Upper lobe of right lung (tissue), 1 donor: ENCODE measurements at places on chromosomes 1 and 21.

DNA sequence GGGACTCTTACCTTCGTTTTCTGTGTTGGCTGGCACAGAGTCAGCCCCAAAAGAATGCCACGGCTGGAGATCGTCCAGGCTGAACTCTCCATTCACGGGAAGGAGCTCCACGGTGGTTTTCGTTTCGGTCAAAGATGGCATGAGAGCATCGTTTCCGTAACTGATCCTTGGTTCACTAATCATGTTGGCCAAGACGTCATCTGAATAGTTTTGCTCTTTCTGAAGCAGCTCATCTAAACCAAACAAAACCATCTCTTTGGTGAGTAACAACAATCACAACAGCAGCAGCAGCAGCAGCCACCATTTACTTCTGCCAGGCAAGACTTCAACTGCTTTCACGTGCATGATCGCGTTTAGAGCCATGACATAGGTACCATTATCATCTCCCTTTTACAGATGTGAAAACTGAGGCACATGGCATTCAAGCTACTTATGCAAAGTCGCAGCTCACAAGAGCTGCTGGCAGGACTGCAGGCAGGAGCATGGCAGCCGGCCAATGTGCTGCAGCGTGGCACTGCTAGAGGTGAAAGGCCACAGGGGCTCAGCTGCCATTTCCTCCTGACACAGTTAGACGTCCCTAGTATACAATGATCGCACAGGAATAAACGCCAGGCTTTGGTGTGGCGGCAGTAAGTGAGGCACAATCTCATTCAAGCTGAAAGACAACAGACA, 177.1 kb downstream of the GABPA start:
- DNase-seq = no peak

- no peak for DNase-seq
Observed at GRCh38 chr1:60298290-60298689, 224.7 kb upstream of the C1orf87 start.

DNA sequence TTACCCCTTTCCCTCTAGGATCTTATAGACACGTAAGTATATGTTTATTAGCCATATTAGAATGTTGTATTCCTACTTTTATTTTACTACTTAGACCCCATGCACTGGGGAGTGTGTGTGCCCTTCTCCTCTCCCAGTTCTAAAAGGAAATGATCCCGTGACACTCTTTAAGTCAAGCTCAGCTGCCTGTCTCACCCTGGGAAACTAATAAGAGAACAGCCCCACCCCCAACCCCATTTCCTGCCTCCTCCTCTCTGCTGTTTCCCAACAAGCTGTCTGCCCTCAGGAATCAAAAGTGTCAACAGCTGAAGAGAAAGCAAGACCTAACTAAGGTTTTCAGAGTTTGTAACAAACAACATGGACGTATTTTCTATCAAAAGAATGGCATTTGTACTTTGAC, 92.6 kb upstream of the VAV3 start:
- DNase-seq = no peak

DNA sequence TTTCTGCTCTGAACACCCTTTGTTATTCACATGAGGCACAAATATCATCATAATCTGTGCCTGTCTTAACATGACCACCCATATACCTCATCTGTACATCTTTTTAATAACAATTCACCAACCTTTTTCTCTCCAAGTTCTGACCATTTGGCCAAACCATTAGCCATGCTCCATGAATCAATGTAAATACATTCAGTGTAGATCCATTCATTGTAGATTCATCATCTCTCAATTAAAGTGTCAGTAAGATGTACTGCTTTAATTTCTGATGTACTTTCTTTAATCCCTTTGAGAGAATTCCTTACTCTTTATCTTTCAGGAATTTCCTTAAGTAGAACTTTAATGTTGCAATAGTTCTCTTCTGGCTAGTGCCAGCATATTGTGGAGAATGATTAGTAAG, 126.2 kb upstream of the LRRC7 start:
- DNase-seq = no peak

DNA sequence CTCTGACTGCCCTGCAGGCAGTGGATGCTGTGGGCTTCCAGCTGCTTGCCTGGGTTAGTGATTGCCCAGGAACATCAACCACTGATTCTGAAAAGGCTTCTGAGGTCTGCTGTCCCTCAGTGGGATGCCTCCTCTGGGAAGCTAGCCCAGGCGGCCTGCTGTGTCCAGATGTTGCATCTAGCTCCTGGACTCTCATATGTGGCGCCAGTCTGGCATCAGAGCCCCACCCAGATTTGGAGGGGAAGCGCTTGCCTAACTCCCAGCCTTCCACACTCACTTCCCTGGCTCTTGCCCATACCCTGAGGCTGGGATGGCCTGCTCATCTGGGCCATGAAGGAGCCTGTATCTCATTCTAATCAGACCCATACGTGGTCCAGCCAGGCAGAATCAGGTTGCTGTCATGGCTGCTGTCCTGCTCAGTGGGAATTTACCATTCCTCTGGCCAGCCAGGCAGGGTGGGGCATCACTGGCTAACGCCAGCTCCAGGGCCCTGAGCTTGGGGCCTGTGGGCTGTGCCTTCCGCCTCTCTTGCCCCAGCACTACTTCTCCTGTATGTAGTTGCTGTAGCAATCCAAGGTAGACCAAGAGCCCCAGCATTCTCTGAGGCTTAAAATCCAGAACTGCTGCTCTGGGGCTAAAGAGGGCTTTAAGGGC, 4.1 kb downstream of the CSF1 start:
- no peak for DNase-seq

- peak; percentile 30 for DNase-seq
Observed at GRCh38 chr1:71521655-71522264, 440.9 kb upstream of the ZRANB2 start.

DNA sequence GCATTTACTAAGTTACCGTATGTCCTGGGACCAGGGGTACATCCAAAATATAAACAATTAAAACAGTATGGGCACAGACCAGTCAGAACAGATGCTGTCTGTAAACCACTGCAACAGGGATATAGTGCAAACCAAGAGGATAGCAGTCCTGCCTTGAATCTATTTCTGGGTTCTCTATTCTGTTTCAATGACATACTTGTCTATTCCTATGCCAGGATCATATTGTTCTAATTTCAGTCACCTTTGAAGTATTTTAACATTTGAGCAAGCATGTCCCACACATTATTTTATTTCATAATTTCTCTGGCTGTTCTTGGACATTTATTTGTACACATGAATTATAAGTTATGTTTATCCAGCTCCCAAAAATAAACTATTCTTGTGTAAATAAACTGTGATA, 28.2 kb upstream of the SYDE2 start:
- DNase-seq = no peak

GRCh38 chr21:15908187-15908586, 178.4 kb downstream of the USP25 start:
- no peak for DNase-seq

DNA sequence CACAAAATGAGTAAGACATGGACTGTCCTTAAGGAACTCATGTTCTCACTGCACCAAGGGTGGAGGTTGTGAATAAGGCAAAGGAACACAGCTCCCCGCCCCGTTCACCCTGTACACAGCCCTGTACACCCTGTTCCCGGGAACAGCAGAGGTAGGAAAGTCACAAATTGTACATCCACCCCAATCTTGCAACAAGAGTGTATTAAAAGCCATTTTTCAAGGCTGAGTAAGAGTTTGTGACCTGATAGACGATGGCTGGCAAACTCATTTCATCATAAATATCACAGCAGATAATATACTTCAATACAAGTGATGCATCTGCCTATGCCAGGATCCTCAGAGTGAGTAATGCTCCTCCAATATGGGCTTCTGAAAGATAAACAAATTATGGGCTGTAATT, 52.5 kb upstream of the CAMK1G start:
- DNase-seq = no peak

- DNase-seq = no peak
Observed at GRCh38 chr21:44757731-44758130, 43.9 kb downstream of the UBE2G2 start.

GRCh38 chr1:97174039-97174704, 452.6 kb downstream of the PTBP2 start:
- no peak for DNase-seq

- DNase-seq = no peak
Observed at GRCh38 chr21:38494703-38495102, 3.6 kb downstream of the ERG start.

DNA sequence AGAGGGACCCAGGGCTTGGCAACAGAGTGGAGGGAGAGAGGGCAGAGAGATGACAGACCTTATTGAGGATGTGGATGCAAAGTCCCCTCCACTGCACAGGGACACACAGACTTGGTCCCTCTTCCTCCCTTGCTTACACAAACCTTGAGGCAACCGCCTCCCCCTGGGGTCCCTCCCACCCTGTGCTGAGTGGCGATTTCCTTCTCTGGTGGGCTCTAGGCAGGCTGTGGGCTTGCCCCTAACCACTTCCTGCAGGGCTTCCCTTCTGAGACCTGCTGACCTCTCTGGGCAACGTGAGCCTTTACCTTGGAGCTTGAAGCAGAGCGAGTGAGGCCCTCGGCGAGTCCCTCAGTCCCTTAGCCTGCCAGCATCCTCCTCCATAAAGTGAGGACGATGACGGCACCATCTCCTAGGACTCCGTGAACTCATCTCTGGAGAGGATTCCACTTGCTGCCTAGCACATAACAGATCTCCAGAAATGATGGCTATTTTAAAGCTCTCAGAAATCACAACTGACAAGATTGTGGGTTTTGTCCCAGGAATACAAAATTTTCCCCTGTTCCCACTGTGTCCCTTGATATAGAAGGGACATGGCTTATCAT, 25.0 kb downstream of the KIAA1614 start:
- no peak for DNase-seq

GRCh38 chr1:113928187-113928930, 765 bp upstream of the HIPK1 start:
- no peak for DNase-seq

DNA sequence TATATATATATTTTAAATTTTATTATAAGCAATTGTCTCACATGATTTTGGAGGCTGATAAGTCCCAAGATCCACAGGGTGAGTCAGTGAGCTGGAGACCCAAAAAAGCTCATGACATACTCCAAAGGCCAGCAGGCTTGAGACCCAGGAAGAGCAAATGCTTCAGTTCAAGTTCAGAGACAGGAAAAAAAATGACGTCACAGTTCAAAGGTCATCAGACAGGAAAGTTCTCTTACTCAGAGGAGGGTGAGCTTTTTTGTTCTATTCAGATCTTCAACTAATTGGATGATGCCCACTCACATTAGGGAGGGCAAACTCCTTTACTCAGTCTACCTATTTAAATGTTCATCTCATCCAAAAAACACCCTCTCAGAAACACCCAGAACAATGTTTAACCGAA, 18.2 kb downstream of the RXRG start:
- DNase-seq = no peak

DNA sequence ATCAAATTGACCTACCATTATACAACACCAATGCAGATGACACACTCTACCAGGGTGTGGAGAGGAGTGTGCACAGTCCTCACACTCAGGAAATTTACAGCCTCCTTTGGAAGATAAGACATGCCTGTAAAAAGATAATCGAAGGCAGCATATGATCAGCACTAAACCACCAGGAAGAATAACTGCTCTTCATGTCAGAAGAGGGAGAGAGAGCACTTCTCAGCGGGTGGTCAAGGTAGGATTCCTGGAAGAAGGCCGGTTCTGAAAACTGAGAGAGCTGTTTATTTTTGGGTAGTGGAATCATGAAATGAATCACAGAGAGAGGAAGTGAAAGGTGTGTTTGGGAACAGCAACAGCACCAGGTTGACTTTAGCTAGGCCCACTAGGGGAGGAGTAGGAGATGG, 14.0 kb upstream of the ZNF697 start:
- DNase-seq = no peak

- DNase-seq = no peak
Observed at GRCh38 chr1:232283864-232284263, 346.1 kb downstream of the SIPA1L2 start.

GRCh38 chr1:203281851-203282661, 23.3 kb upstream of the BTG2 start:
- DNase-seq = no peak

DNA sequence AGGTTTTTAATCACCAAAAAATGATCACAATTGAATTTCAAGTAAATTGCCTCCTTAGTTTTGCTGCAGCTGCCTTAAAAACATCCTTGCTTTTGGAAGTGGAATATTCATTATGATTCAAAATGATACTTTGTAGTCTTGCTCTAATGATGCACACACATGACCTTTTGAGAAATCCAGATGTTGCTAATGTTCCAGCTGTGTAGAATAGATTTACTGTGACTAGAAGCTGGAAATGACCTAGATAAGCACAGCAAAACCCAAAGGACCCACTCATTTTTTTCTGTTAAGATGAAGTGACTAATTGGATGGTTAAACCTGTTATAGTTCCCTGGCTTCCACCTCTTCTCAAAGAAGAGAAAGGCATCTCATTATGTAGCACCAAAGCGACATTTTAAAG, 64.6 kb upstream of the RALGPS2 start:
- no peak for DNase-seq

DNA sequence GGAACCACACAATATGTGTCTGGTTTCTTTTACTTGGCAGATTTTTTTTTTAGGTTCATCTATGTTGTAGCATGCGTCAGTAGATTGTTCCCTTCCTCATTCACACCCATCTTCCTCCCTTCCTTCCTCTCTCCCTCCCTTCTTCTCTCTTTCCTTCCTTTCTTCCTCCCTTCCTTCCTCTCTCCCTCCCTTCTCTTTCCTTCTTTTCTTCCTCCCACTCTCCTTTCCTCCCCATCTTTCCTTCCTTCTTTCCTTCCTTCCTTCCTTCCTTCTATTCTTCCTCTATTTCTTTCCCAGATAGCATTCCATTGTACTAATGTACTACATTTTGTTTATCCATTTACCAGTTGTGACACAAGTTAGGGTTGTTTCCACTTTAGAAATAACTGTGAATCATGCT, 218.0 kb downstream of the RGS7 start:
- DNase-seq = no peak

DNA sequence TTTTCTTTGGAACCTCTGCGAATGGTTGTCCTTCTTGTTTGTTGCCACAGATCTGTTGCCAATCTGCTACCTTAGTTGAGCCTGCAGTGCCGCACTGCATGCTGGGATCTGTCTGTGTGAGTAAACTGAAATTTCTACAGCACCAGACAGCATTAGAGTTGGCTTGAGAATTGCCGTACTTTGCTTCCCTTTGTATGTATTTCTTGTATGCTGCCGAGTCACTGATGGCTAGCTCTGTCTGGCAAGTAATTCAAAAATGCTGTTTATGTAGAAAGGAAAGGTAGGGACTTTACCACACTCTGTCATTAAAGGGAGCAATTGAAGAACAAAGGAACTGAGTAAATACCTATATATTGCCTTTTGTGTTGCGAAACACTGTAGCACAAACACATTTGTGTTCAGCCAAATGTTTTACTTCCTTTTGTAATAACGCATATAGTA, 857.4 kb downstream of the USP25 start:
- peak; percentile 66 for DNase-seq

- no peak for DNase-seq
Observed at GRCh38 chr1:30778979-30779293, 21.4 kb upstream of the LAPTM5 start.
